ENCODE measurements at places on chromosomes 7 and 10.

- DNase-seq, result peak; percentile 32
Measured at GRCh38 chr7:1176891-1177373, 16.9 kb upstream of the ZFAND2A start.

GRCh38 chr10:55305285-55305684 lies 504.3 kb upstream of the PCDH15 start:
- DNase-seq, result no peak

DNA sequence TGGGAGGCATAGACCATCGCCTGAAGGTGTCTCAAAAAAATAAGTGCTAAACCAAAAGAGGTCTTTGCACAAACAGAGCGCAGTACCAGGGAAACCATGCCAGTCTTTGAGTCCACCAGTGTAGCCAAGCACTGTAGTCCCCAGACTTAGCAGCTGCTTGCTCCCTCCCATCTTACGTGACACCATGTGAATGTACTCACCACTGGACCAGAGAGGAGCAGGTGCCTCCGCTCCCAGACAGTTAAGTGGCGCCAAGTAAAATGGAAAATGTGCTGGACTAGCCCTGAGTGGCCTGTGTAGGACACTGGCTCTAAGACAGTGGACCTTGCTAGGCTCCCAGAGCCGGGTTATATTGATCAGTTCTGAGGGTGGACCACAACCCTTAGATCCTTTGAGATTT lies 47.7 kb upstream of the PLEKHA1 start:
- no peak for DNase-seq

DNA sequence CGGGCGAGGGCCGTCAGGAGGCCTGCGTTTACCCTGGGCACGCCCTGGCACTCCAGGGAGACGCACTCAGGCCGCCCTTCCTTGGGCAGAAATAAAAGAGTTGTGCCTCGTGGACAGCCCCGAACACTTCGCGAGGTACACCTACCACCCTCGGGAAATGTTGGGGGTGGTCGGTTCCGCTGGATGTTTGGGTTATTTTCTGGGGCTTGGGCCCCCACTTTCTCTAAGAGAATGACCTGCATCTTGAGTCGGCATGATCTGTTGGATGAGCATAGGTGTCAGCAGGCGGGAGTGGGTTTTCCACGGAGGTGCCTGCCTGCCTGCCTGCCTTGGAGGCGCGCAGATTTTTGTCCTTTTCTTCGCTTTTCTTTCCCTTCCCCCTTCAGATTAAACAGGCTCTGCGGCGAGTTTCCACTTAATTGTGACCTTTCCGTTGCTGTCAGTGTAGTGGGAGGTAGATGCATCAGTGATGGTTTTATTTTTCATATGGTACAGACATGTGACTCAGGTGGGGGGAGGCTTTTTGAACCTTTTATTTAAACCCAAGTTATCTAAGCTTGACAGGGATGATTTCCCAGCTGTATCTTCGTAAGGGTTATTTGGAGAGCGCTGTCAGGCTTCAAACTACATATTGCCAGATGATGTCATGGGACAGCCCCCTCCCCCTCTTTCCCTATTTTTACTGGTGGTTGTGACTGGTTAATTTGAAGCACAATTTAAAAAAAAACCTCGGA lies 661 bp downstream of the HECTD2 start:
- DNase-seq, result no peak

DNA sequence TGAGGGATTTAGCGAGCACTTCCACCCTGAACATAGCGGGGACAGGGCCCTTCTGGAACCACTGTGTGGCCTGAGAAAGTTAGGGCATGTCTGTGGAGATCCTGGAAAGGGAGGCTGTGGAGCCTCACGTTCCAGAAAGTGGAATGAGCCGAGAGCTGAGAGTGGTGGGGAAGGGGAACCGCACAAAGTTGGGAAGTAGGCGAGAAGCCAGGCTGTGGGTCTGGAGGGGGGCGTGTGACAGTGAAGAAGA lies 10.4 kb upstream of the PAX2 start:
- DNase-seq, result no peak

DNA sequence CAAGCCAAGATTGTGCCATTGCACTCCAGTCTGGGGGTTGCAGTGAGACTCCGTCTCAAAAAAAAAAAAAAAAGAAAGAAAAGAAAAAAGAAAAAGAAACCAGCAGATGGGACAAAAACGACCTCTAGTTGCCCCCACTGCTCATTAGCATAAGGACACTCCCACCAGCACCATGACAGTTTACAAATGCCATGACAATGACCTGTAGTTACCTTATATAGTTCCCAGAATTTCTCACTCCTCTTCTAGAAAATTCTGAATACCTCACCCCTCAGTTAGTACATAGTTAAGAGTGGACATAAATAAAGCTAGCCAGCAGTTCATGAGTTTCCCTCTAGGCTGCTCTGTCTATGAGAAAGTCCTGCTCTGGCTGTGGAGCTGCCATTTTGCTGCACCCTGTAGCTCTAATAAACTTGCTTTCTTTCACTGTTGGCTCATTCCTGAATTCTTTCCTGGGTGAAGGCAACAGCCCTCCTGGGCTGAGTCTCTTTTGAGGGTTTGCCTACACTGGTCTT lies 276.8 kb upstream of the AKR1E2 start:
- DNase-seq, result no peak

- no peak for DNase-seq
Measured at GRCh38 chr7:16590424-16590823, 55.1 kb downstream of the ANKMY2 start.

DNA sequence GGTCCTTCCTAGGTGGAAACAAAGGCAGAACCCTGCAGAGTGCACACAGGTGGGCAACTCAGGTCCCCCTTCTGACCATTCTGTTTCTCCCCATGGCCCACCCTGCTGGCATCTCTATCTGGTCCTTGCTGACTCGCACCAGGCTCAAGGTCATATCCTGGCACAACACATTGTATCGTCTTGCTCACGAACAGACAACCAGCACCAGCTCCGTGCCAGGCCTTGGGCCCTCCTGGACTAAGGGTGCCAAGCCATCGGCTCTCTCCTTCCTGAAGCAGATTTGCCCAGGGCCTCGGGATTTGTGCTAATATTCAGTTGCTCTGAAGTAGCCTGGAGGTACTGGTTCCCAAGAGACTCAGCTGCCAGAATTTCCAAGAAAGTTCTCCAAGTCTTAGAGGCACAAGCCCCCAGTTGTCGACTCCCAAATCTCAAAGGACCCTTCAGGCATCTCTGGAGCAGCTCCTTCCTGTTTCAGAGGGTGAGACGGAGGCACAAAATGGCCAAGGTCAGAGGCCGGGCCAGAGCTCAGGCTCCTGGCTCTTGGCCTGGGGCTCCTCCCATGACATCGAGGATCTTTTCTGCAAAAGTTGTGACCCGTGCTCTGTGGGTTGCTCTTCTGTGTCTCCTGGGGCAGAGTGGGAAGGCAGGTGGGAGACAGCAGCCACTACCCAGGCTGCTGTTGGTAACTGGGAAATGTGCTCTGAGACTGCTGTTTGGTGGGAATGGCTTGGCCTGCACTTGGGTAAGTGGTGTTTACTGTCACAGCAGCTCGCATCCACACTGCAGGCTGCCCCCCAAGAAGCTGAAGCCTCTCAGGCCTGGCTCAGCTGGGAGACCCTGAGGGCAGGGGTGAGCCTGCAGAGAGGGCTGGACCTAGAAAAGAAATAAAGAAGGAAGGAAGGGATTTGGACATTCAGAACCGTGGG lies 121.3 kb downstream of the RGS10 start:
- no peak for DNase-seq

DNA sequence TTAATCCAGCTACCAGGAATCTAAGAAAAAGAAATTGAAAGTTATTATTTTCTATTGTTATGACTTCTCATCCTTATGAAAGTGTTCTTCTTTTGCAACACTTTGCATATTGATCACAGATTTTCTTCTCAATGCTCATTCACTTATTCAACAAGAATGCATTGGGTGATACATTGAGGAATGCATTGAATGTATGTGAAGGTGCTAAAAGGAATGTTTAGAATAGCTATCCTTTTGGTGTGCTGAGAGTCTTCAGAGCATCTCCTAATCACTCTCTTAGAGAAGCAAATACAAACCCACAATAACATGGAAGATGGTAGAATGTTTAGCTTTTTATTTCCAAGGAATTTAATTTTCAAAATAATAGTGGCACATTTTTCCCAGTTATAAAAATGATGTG lies 122.1 kb upstream of the KMT2E start:
- DNase-seq, result no peak

DNA sequence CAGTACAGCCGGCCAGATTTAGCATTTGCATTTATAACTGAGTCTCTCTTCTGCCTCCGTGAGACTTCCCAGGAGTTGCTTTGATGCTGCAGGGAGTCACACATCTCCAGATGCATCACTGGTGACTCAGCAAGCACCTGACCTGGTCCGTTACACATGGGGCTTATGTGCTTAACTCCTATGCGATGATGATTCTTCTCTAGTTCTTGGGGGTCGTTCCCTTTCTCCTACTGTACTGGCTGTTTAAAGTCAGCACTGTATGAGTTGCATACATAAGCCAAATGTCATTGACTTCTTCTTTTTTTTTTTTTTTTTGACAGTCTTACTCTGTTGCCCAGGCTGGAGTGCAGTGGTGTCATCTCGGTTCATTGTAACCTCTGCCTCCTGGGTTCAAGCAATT lies 13.0 kb upstream of the AKR1E2 start:
- DNase-seq, result peak; percentile 83

GRCh38 chr7:87689374-87689773 lies 61.2 kb downstream of the RUNDC3B start:
- no peak for DNase-seq

DNA sequence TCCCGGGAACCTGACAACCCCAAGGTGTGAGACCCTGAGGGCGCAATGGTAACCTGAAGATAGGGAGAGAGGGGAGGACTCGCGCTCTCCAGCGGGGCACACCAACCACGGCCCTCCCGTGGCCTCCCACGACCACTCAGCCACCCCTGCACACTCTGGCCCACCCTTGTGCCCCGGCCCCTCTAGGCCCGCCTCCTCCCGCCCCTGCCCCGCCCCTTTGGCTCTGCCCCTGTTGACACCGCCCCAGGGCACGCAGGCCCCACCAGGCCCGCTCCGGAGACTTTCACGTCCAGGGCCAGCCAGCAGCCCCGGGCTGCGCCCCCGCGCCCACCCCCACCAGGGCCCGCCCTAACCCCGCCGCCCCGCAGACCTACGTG lies 10.9 kb downstream of the ATG9B start:
- DNase-seq, result no peak

- DNase-seq, result no peak
Measured at GRCh38 chr10:129936266-129936922, 27.7 kb downstream of the EBF3 start.

GRCh38 chr7:23622506-23622925 lies 25.3 kb downstream of the CCDC126 start:
- no peak for DNase-seq

- no peak for DNase-seq
Measured at GRCh38 chr10:102450124-102450373, 1.3 kb downstream of the C10orf95 start.

- no peak for DNase-seq
Measured at GRCh38 chr10:128498746-128499145, 372.5 kb upstream of the MKI67 start.

DNA sequence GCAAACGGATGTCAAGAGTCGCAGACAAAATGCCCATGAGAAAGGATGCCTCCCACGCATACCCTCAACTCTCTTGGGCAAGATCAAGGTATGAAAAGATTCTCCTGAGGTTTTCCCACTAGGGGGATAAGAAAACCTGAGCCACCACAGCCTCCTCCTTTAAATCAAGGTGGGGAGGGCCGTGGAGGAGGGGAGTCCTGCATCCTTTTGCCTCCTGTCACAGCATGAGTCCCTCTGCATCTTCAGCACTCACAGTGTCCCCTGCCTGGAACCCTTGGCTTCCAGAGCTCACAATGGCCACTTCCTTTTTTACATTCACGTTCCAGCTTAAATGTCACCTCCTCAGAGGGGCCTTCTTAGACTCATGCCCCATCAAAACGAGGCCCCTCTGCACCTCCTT lies 207.6 kb downstream of the GLI3 start:
- DNase-seq, result no peak

DNA sequence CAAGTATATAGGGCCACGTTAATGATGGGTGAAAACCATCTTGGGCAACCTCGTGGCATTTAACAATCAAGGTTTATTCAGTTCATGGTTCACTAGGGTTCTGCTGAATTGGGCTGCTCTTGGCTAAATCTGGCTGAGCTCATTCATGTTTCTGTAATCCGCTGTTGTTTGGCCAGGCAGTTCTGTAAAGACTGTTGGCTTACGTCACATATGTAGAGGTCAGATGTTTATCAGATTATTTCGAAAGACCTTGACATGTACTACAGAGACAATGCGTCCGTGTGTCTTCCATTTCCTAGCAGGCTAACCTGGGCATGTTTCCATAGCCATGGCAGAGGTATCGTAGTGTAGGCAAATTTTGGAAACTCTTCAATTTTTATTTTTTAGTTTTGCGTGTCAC lies 190.0 kb upstream of the ZWINT start:
- DNase-seq, result no peak

DNA sequence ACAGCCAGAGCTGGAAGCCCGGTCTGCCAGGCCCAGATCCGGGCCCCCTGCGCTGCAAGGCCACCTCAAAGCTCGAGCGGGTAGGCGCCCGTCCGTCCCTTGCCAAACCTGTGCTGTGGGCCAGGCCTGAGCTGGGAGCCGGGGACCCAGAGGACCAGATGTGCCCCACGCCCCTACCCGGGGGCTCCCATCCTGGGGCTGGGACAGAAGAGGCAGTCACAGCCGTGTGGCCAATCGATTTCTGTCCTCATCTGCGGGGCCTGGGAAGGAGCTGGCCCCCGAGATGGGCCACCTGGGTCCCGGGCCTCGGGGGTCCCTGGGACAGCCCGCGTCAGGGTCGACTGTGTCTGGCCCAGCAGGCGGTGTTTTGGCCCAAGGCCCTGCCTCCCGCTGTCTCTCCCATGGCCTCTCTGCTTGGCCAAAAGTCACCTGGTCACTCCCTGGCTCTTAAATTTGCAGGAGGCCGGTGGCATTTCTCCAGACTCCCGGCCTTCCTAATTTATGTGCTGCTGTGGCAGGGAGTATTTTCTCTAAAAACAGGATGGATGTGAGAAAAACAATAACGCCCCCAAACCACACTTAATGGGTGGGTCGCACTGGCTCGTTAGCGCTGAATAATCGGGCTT lies 63.8 kb downstream of the UNCX start:
- no peak for DNase-seq

- DNase-seq, result peak; percentile 74
Measured at GRCh38 chr7:121301446-121302213, 27.2 kb upstream of the WNT16 start.

DNA sequence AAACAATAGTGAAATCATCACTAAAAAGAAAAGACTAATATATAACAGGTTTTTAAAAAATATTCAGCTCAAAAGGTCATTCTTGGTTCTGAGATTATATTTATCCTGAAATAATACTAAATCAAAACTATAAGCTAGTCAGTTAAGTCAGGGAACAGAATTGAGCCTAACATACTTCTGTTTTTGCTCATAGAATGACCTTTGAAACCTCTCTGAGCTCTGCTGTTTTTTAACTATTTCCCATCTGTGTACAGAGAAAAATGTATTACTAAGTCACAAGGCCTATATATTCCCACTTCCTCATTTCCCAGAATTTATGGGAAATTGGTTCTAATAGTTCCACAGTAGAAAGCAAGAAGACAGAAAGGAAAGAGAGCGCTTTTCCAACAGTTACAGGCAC lies 346.8 kb upstream of the ETV1 start:
- DNase-seq, result no peak

Data from foreskin keratinocyte (primary cell).